Sciatic nerve (tissue), 2 donors: ENCODE measurements at places on chromosomes 5 and 9.
A peak's percentile ranks its signal among the peaks of the same experiment; 100 is the strongest.

DNA sequence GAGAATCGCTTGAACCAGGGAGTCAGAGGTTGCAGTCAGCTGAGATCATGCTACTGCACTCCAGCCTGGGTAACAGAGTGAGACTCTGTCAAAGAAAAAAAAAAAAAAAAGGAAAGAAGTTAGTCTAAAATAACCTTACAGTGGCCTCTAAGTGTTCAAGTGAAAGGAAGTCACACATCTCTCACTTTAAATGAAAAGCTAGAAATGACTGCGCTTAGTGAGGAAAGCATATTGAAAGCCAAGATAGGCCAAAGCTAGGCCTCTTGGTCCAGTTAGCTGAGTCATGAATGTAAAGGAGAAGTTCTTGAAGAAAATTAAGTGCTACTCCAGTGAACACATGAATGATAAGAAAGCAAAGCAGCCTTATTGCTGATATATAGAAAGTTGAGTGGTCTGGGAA, 38.1 kb downstream of the ITGA1 start:
- DNase-seq: no peak

- no peak for DNase-seq
Observed at GRCh38 chr5:140094889-140095288, 19.0 kb upstream of the PURA start.

DNA sequence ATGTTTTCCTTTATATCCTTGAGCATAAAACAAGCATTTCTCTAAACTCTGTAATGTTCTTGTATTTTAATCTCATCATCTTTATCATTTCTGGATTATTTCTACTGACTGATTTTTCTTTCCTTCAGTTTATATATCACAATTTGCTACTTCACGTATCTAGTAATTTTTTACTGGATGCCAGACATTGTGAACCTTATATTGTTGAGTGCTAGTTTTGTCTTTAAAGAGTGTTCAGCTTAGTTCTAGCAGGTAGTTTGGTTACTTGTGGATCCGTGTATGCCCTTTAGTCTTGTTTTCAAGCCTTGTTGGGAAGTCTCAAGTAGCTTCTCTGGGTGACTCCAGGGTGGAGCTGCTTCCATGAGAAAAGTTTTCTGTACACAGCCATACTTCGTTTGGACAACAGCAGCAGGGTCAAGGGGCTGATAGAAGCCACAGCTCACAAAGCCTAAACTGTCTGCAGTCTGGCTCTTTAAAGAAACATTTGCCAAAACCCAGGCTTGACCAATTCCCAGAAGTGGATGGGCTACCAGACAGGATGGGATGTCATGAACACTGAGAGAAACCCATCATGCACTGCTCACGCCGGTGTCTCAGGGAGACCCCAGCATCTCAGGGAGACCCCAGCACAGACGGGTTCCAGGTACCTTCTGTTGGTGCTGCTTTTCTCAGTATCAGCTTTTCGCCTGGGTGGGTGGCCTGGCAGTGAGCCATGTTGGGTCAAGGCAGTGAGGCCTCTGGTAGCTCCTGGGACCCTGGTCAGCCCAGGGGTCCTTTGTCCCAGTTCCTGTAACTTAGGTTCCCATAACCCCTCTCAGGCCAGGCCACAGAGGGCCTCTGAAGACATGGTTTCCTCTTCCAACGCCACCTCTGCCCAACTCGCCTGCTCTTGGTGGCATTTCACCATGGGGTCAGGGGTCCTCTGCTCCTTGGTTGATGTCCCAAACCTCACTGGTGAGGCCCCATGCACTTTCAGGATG, 29.1 kb downstream of the TRIP13 start:
- DNase-seq: no peak

GRCh38 chr5:141618030-141618803, 583 bp downstream of the DIAPH1 start:
- no peak for DNase-seq

DNA sequence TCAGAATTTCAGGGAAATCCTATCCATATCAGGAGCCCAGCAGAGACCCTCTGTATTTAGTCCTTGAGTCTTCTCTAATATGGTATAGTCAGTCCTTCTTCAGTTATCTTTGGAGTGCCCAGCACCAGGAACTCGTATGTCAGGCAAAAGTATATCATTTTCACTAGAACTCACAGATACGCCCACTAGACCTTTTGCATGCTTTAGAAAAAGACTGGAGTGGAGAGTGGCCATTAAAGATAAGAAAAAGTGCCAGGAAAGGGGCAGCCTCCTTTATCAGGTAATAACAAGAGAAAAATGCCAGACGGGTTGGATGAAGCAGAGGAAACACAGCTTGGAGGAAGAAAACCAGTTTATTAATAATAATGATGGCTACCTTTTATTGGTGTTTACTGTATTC, 63.5 kb downstream of the GPR21 start:
- no peak for DNase-seq

GRCh38 chr9:14212077-14212476, 101.9 kb downstream of the NFIB start:
- DNase-seq: no peak

DNA sequence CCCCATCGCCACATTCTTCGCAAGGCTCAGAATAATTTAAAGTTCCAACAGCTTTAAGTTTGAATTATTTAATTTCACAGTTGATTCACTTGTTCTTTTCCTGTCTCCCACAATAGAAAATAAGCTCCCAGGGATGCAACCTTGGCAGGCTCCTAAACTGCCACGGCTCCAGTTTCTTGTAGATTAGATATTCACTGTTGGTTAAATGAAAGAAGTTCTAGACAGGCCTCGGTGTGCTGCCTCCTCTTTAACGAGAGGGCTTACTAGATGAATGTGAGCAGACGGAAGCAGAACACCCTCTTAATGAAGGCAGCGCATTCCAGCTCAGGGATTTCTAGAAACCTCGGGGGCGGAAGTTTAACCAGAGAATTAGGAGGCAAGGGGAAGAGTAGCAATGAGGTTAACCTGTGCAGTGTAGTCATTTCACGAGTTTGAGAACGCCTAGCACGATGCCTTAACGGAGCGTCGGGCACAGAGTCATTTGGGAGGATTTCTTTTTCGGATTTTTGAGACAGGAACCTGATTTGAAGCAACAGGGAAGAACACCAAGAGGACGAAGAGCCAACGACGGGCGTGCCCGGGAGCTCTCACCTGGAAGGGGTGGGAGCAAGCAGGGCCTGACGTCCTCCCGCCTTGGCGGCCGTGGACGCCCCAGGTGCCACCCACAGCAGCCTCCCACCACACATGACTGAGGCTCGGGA, 637 bp upstream of the SMC5 start:
- DNase-seq: no peak

DNA sequence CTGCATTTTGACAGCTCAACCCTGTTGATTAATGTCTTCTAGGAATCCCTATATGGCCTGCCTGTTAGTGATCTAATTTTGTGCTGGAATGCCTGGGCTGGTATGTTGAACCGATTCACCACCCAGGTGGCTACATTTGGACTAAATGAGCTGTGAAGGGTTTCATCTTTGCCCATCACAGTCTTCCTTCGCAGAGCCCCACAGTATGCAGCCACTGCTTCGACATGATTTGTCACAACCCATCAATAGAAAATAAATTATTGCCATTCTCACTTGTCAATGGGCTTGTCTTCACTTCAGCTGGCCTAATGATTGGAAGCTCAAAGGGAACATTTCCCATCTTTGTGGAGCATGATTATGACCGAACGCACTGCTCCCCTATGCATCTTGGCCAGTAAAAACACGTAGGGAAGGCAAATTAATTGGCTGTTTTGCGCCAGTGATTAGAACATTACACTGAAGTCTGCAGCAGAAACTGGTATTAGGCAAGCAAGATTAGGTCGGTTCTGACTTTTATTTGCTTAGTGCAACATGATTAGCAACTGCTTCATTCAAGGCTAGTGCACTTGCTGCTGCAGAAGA, 408.5 kb downstream of the KIAA0825 start:
- DNase-seq: no peak

DNA sequence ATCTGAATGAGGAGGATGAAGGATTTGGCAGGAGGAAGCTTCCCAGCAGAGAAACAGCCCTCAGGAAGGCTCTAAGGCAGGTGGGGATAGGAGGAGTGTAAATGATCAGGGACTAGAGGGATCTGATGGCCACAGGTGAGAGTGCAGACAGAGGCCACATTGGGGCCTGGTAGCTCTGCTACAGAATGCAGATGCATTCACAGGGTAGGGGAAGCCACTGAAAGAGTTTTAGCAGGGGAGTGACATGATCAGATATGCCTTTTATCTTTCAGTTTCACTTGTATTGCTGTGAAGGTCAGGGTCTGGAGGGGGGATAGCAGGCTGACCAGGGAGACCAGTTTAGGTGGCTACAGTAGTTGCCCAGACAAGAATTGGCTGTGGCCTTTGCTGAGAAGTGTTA, 3.0 kb downstream of the TXNDC15 start:
- DNase-seq: no peak

GRCh38 chr9:79353856-79354520, 217.8 kb upstream of the TLE4 start:
- no peak for DNase-seq

DNA sequence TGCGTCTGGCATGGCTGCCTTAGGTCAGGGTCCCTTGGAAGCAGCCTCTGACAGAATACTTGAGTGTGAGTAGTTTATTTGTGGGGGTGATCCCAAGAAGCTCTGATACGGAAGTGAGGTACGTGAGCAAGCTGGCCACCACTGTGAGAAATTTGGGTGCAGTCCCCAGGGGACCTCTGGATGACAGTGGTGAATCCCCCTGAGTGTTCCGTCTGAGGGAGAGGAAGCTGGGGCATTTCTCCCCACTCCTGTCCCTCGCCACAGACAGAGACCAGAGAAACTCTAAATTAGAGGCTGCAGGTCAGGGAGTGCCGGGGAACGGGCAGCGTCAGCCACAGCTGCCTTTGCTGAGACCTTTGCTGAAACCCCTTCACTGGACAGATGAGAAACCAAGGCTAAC, 155.9 kb upstream of the COL5A1 start:
- DNase-seq: peak; percentile 34

GRCh38 chr9:131117762-131118145, 7.6 kb upstream of the NUP214 start:
- no peak for DNase-seq

DNA sequence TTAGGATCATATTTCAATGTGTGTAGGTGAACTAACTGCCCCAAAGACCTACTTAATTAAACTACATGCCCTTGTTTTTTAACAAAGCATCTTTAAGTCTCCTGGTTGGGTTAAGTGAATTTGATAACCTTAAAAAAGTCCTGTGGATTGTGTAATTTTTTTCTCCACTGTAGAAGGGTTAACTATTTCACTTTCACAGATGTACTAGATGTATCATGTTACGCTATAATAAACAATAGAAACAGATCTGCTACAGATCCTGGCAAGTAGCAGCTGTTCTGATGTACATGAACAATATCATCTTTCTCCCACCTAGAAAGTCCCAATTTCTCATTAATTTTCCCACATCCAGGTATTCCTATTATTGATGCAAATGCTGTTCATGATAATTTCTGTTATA, 18.9 kb downstream of the KIF24 start:
- DNase-seq: no peak

GRCh38 chr9:75150512-75150911, 62.2 kb downstream of the OSTF1 start:
- no peak for DNase-seq

DNA sequence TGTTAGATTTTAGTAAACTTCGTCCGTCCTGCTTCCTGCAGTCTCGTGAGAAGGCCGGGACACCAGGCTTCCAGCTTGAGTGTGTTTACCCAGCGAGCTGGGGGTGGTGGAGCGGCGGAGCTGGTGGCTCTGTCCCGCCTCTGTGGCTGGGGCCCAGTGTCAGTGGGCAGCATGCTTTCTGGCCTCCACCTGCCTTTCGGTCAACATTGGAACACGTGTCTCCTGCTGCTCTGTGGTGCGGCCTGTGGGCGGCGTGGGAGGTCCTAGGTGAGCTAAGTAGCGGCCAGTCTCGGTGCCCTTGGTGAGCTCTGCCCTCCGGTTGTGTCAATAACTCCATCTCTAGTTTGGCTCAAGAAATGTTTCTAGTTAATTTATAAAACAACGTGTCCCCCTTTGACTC, 125.9 kb downstream of the GADD45G start:
- DNase-seq: no peak

- no peak for DNase-seq
Observed at GRCh38 chr9:33227008-33227398, 13.0 kb upstream of the SPINK4 start.

DNA sequence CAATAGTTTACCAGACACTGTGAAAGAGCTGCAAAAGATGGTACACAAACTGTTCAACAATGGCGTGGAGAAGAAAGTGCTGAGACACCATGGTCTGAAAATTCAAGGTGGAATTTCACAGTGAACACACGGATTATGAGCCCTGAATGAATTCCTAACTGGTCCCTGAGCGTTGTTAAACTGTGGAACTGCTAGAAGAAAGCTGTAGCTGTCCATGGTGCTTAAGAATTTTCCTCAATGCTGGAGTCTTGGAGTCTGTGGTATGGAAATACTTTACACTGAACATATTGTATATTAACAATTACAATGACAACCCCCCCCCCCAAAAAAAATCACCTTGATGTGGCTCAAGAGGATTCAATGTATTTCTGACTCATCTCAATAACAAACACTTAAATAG, 68.5 kb downstream of the SLC24A2 start:
- no peak for DNase-seq

GRCh38 chr5:174523311-174524071, 200.9 kb upstream of the MSX2 start:
- DNase-seq: no peak

DNA sequence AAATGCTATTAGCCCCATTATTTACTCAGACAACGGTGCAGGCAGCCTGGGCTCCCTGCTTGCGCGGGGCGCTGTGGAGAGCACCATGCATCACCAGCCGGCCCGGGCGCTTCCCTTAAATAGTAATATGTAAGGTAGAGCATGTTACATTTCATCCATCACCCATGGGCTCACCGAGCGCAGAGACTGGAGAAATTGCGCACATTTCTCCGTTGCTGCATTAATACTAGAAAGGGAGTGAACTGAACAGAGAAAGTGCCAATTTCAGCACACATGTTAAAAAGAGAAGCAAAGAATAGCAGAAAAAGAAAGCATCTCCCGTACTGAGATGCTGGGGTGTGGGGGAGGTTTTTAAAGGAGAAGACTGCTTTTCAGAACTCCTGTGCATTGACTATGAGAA, 400.3 kb downstream of the ZSWIM6 start:
- DNase-seq: no peak

DNA sequence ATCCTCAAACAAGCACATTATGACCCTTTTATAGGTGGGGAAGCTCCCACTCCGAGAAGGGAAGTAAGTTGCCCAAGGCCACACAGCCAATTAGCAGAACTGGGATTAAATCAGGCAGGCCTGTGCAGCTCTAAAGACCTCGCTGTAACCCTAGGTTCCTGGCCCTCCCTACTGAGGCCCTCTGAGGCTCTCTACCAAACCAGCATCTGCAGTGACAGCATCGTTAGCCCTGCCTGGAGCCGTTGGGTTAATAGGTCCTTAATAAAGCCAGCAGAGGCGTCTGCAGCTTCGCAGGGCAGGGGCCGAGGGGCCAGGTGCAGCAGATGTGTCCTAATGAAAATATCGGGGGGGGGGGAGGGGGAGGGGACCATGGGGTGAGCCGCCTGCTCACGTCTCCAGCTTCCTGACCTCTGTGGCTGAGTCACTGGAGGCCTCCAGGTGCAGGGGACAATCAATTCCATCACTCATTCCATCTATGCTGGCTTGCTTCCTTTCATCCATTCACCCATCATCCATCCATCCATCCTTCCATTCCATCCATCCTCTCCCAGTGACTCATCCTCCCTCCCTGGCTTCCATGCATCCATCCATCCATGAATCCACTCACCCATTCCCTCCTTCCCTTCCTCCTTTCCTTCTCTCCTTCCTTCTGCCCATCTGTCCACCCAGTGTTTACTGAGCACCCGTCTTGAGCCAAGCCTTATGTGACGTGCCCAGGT, 203.9 kb downstream of the C9orf50 start:
- no peak for DNase-seq

GRCh38 chr5:151470439-151470838, 23.0 kb downstream of the SLC36A1 start:
- no peak for DNase-seq
